Activated CD8-positive, alpha-beta memory T cell treated with anti-CD3 and anti-CD28 coated beads for 4 hours (primary cell): ENCODE measurements at places on chromosomes 13 and 19.

DNA sequence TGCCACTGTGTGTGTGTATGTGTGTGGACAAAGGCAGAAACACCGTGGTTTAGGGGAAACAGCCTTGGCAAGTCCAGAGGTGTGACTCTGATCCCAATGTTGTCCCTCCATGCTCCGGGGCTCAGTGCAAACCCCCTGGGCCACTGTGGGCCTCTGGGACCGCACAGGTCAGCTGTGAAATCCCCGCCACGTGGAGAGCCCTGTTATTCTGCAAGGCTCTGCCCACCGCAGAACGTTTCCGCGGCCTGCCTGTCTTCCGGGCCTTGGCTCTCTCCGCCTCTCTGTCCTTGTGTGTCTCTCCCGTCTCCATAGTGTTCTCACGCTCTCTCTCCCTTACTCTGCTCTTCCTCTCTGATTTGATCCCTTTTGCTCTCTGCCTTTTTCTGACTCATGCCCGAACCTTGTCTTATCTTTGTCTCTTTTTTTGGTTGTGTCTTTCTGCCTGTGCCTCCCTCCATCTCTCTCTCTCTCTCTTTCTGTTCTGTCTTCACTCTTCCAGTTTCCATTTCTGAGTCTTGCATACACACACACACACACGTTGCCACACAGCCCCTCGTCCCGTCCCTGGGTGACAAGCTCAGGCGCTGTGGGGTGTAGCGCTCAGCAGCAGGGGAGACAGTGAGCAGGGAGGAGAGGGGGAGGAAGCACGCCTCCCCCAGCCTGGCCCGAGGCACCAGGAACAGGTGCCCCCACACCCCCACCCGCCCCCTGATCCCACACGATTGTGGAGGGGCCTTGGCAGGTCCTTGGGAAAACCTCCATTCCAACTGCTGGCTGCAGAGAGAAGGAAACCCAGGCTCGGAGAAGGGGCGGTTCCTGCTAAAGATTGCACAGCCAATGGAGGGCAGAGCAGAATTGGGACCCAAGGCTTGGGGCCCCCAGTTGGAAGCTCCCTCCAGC lies 3.0 kb downstream of the TTYH1 start:
- no peak for DNase-seq

- DNase-seq, result no peak
Measured at GRCh38 chr19:7297742-7298141, 3.5 kb upstream of the INSR start.

- no peak for DNase-seq
Measured at GRCh38 chr19:2483084-2483483, 7.2 kb downstream of the GADD45B start.

- no peak for DNase-seq
Measured at GRCh38 chr13:33817513-33817900, 442 bp upstream of the RFC3 start.

GRCh38 chr19:54659300-54659699 lies 3.5 kb upstream of the LILRB4 start:
- no peak for DNase-seq

- no peak for DNase-seq
Measured at GRCh38 chr13:100584896-100585295, 3.7 kb downstream of the GGACT start.
